ENCODE measurements at places on chromosomes 16 and 17.

DNA sequence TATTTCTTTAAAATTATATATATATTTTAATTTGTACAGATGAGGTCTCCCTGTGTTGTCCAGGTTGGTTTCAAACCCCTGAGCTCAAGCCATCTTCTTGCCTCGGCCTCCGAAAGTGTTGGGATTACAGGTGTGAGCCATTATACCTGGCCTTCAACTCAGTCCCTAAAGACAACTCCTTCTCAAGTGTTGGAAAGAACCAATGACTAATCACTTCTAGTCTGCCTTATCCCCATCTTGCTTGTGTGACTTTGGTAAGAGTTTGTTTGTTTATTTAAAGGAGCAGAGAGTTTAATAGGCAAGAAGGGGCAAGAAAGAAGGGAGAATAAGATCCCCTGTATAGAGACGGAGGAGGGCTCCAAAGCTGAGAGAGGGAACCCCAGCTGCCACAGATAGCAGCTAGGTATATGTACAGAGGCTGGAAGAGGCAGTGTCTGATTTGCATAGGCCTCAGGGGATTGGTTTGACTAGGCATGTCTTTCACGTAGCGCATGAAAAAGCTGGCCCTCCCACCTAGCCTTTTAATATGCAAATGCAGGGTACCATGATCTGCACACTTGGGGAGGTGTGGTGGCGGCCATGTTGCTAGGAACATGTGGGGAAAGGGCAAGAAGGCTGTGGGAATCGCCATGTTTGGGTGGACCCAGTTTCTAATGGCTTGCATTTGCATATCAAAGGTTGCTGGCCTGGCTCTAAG lies 21.5 kb downstream of the ABCC1 start:
- DNase-seq: no peak

DNA sequence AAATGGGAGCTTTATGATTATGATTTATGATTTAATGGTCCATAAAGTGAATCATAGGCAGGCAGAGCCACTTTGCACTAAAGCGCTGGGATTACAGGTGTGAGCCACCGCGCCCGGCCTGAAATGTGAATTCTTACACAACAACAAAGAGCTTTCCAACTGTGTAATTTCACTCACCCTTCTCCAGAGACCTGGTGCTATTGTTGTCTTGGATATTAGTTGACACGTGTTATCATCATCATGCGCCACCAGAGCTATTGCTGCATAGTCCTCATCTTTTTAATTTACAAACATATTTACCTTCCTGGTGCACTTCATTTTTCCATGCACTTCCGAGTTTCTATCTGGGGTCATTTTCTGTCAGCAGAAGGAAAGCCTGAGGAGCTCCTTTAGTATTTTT lies 4.8 kb upstream of the UTS2R start:
- DNase-seq: no peak

DNA sequence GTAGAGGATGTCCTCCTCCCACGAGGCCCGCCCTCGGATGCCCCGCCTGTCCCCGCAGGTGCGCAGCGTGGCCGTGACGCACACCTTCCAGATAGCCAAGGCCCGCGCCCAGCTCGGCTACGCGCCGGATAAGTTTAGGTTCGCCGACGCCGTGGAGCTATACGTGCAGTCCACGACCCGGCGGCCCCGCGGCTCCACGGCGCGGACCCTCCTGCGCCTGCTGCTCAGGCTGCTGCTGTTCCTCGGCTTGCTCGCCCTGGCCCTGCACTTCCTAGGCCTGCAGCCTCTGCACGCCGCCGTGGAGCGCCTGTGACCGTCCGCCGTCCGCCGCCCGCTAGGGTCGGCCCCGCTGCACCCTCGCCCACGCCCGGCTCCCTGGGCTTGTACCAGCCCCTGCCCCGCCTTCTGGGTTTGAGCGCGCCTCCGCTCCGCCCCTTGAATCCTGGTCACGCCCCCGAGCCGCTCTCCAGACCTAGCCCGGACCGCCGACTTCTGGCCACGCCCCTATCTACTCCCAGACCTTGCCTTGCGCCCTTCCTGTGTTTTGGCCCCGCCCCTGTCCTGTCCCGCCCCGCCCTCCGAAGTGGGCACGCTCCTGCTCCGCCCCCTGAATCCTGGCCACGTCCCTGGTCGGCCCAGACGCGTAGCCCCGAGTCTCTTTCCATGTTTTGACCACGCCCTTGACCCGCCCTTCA lies 15.8 kb upstream of the EEF2K start:
- DNase-seq: peak; percentile 93

DNA sequence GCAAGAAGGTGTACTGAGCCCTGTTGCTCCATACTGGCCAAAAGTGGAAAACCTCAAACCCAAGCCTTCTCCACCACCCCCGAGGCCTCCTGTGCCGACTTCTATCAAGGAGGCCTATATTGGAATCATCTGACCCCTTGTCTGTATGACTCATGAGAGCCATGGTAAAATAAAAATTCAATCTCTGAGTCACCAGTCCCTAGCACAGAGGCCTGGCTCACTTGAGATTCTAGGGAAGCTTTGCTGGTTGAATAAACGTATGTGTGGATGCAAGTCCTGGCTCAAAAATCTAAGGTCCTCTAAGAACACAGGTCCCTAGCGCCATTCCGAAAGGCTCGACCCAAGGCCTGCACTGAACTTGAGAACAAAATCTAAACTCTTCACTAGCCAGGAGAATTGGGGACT lies 15.0 kb downstream of the NSMCE1 start:
- no peak for DNase-seq

DNA sequence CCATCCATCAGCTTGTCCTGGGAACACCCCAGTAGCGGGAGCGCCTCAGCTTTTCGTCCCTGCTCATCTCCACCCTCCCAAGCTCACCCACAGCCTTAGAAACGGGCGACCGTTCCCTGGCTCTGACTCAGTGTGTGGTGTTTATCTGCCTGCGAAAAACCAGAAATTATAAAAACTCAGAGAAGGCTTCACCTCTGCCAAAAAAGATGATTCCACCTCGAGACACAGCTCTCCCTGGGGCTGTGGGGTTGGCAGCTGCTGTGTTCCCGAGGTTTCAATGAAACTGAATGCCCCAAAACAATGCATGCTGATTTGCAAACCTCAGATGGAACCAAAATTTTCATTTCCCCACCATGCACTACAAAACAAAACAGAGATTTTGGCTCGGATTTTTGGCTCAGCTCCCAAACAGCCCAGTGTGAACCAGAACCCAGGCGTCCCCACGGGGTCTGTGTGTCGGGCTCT lies 62.4 kb upstream of the MED9 start:
- DNase-seq: no peak

DNA sequence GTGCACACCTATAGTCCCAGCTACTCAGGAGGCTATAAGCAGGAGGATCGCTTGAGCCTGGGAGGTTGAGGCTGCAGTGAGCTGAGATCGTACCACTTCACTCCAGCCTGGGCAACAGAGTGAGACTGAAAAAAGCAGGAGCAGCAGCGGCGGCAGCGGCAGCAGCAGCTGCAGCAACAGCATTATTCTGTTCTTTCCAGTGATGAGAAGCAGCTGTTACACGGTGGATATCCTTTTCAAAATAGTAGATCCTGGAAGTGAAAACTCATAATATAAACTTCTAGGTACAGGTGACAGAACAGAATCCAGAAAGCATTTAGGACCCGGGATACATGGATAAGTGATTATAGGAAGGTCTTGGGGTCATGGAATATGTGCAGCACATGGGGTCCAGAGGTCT lies 17.8 kb upstream of the HNF1B start:
- DNase-seq: no peak

GRCh38 chr17:75225016-75225415 lies 19.5 kb downstream of the NUP85 start:
- DNase-seq: no peak

DNA sequence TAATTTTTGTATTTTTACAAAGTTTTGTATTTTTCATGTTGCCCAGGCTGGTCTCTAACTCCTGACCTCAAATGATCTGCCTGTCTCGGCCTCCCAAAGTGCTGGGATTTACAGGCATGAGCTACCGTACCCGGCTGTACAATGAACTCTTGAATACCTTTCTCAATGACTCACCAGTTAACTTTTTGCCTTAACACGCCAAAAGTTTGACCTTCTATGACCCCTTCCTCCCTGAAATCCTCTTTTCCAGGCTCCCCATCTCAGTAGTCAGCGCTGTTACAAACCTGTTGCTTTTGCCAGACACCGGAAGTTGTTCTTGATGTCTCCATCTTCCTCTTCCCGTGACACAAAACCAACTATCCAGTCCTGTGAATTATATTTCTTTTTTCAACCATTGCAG lies 158.1 kb upstream of the ASIC2 start:
- DNase-seq: no peak

GRCh38 chr17:49975531-49975930 lies 6.5 kb downstream of the DLX4 start:
- no peak for DNase-seq

DNA sequence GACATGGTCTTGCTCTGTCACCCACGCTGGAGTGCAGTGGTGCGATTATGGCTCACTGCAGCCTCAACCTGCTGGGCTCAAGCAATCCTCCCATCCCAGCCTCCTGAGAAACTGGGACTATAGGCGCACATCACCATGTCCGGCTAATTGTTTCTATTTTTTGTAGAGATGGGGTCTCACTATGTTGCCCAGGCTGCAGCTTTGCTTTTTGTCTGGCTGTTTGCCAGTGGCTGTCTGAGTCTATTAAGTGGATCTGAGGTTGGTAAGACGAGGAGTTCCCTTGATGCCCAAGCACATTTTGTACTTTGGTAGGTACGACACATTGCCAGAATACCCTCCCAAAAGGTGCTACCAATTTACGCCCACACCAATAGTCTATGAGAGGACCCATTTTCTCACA lies 5.1 kb downstream of the TBX21 start:
- DNase-seq: no peak

DNA sequence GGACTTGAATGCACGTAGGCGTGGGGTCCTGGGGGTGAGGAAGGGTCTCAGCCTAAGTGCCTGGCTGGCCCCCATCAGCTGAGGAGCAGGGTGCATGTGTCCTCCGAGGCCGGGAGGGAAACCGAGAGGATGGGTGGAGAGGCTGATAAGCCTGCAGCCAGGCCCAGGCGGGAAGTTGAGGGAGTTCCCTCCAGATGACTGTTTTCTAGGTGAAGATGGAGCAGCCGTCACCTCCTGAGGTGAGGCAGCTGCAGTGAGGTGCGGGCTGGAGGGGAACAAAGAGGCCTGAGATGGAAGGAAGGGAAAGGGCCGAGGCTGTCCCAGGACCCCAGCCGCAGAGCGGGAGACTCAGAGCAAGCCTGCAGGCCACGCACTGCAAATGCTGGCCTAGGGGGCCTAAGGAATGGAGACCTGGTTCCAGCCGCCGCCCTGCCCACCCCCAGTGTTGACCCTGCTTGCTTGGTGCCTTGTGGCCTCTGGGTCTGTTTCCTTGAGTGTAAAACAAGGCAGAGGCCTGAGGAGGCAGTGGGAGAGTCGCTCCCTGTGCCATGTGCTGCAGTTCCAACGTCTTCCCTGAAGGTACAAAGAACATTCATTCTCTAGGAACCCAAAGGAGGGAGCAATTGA lies 3.0 kb downstream of the PECAM1 start:
- DNase-seq: no peak

DNA sequence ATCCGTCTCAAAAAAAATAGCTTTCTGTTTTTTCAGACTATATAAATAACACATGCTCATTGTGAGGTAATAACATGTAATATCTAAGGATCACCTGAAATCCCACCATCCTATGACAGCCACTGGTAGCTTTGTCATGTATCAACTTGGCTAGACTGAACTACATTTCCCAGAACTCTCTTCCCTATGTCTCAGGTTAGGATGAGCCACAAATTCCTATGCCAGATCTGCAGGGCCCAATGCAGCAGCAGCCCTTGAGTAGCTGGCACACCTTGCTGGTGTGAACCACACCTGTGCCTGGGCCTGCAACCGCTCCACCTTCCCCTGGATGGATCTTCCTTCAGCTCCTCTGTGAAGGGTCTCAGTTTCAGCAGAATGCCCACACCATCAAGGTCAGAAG lies 28.1 kb downstream of the OGFOD1 start:
- no peak for DNase-seq

GRCh38 chr16:81526935-81527334 lies 82.3 kb downstream of the CMIP start:
- no peak for DNase-seq

GRCh38 chr16:28304214-28304613 lies 11.9 kb downstream of the SBK1 start:
- DNase-seq: no peak

- DNase-seq: no peak
Measured at GRCh38 chr17:20266806-20267458, 200.4 kb downstream of the LGALS9B start.

GRCh38 chr16:87924041-87924810 lies 12.1 kb downstream of the CA5A start:
- DNase-seq: no peak

- no peak for DNase-seq
Measured at GRCh38 chr17:61926826-61927207, 965 bp downstream of the INTS2 start.

- peak; percentile 69 for DNase-seq
Measured at GRCh38 chr16:21656795-21657768, 4.7 kb upstream of the IGSF6 start.

DNA sequence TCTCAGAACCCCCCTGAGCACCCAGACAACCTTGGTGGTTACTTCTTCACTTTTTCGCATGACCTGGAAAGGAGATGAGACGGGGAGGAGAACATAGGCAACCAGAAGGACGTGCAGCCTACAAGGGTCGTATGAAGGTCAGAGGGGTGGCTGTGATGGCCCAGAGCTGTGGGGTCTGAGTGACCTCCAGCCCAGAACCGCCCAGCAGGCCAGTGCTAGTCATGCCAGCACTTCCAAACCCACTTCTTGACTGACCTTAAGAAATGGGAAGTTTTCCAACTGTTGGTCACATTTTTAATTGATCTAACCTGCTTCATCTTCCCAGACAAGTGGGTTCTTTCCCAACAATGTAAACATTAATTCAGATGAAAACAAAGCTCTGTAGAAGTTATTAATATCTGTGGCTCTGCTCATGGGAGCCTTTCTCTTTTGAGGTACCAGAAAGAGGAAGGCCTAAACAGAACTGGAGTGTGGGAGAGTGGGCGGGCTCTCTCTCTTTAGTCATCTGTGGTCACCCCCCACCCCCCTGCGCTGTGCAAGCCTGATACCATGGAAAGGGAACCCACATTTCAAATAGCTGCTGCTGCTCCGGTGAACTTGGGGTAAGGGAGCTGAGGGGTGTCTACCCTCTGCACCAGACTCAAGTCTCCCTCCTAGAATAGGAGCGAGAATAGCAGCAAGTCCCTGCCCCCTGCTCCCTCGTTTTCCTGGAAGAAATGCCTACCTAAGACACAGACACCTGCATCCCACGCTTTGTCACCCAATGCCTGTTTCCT lies 101.6 kb downstream of the RAB11FIP4 start:
- peak; percentile 65 for DNase-seq

DNA sequence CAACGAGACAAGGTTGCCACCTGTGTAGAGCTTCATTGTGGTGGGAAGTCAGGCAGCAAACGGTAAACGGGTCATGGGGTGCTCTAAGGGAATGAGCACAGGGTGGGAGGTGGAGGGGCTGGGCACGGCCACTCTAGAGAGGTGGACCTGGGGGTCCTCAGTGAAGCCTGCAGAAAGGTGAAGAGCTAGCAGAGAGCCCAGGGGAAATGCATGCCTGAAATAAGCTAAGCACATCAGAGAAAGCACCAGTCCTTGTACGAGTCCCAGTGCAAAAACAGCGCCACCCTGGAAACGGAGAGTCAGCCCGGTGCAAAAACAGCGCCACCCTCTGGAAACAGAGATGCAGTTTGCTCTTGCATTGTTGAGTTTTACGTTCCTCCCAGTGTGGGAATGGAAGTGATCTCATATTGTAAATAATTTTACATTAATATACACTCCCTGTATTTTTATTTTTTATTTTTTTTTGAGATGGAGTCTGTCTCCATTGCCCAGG lies 65.0 kb downstream of the TBC1D16 start:
- DNase-seq: peak; percentile 33

- no peak for DNase-seq
Measured at GRCh38 chr17:35498448-35499178, 38.9 kb downstream of the SLFN12L start.

Data from CD4-positive, alpha-beta T cell treated with Interleukin-6 at 100 ng/mL for 8 hours (primary cell).